ENCODE measurements at places on chromosomes 2 and 18.

- no peak for DNase-seq
Measured at GRCh38 chr18:76051396-76052226, 443.4 kb downstream of the ZNF516 start.

GRCh38 chr18:42048158-42048557, 93.1 kb downstream of the PIK3C3 start:
- no peak for DNase-seq

- no peak for DNase-seq
Measured at GRCh38 chr2:171206422-171207115, 45.9 kb upstream of the TLK1 start.

- no peak for DNase-seq
Measured at GRCh38 chr2:16127276-16127940, 187.1 kb downstream of the MYCN start.

GRCh38 chr2:62412347-62412742, 93.7 kb downstream of the TMEM17 start:
- DNase-seq = no peak

GRCh38 chr18:6161549-6161948, 253.2 kb downstream of the L3MBTL4 start:
- no peak for DNase-seq

DNA sequence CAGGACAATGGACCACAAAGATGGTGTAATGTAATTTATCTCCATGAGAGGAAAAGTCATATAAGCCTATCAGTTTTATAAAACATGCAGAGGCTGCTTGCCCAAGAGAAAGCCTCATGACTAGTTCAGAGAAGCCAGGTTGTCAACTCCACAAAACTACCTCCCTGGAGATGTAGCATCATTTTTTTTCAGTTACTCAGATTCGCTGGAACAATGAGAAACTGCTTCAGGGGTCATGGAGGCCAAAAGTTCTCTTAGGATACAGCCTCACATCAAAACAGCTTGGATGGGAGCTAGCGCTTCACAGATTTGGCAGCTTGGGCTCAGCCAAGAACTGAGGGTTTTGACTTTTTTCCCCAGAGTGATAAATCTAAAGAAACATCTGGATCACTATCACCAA, 263.5 kb downstream of the INSIG2 start:
- DNase-seq = no peak

- no peak for DNase-seq
Measured at GRCh38 chr2:199485732-199486335, 28.1 kb upstream of the SATB2 start.

DNA sequence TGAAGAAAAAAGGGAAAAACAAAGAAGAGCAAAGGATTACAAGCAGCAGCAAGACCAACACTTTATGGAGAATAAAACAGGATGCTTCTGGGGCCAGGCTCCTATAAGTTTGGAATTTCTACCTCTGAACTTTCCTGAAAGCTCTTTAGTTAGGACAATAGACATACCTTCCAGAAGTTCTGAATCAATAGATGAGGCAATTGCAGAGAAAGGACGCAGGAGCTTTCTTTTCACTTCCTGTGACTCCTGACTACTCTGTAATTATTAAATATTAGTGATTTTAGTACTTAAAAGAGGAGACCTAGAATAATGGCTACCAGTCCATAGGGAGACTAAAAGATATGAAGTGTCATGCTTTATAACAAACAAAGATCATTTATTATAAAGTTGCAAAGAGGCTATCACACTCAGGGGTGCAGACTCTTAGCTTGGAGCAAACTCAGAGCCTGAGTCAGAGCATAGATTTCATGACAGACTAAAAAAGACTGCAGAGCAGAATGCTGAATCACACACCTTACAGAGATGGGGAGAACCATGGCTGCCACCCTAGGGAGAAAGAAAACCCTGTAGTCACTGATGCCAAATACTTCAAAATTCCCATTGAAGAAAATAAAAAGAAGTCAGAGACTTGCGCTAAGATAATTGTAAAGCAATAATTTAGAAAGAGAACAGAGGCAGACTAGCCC, 52.5 kb upstream of the FAM136A start:
- DNase-seq = no peak

GRCh38 chr18:72986103-72986502, 118.3 kb upstream of the NETO1 start:
- DNase-seq = no peak

DNA sequence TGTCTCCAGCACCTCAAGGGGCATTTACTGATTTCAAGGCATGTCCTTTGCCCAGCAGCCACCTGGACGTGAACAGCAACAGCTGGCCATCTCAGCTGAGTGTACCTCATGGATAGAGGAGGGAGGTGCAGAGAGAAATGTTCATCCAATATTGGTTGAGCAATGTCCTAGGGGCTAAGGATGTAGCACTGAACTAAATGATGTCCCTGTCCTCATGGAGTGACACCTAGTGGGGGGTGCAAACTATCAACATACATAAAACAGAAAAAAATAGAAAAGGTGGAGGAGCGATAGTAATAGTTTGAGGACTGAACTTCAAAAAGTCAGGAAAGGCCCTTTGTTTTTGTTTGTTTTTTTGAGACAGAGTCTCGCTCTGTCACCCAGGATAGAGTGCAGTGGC, 4.8 kb upstream of the UGGT1 start:
- DNase-seq = no peak

DNA sequence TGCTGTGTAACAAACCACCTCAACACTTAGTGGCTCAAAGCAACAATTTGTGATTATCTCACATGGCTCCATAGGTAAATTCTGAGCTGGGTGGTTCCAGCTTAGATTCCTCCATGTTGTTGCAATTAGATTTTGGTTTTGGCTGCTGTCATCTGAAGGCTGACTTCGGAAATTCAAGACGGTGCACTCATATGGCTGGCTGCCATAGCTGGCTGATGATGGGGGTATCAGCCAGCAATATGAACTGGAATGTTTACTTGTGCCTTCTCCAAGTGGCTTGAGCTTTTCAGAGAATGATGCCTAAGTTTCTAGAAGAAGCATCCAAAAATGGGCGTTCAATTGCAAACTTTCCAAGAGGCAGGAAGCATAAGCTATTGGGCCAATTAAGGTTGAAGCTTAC, 213.1 kb downstream of the GCA start:
- no peak for DNase-seq

- no peak for DNase-seq
Measured at GRCh38 chr2:233334915-233335314, 19.4 kb upstream of the DGKD start.

DNA sequence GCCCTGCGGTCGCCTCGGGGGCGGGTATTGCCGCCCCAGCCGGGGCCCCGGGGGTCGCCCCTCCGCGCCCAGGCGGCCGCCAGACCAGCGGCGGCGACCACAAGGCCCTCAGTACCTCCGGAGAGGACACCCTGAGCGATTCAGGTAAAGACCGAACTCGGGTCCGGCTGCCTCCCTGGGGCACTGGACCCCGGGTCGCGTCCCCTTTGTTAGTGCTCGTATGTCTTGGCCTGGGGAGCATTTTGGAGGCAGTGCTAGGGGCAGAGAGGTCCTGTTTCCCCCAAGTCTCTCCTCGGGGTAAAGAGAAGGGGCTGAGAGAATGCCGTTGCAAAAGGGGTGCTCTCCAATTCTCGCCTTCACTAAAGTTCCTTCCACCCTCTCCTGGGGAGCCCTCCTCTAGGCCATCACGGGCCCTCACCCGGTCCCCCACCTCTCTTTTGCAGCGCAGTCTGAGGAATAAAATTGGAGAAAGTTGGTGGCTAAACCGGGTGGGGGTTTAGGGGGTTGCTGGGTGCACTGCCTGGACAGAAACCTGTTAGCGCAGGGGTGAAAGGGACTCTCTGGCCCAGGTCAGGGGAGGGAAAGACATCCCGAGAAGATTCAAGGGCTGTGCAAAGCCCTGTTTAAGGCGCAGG, 2.5 kb downstream of the MYCN start:
- DNase-seq = no peak

DNA sequence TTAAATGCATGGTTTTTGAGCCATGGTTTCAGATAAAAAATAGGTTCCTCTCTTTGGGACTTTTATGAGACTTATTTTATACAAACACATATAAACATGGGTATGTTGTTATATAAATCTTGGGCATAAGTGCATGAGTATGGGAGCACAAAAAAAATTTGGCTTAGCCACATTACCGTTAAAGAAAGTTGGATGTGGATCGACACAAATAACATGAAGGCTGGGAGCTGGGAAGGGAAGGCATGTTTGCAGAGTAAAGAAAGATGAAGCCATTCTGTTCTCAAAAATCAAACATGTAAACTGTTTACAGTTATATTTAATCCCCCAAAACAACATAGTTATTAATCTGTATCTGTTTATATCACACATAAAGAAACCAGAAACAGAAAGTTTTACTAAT, 313.8 kb downstream of the NRXN1 start:
- no peak for DNase-seq

DNA sequence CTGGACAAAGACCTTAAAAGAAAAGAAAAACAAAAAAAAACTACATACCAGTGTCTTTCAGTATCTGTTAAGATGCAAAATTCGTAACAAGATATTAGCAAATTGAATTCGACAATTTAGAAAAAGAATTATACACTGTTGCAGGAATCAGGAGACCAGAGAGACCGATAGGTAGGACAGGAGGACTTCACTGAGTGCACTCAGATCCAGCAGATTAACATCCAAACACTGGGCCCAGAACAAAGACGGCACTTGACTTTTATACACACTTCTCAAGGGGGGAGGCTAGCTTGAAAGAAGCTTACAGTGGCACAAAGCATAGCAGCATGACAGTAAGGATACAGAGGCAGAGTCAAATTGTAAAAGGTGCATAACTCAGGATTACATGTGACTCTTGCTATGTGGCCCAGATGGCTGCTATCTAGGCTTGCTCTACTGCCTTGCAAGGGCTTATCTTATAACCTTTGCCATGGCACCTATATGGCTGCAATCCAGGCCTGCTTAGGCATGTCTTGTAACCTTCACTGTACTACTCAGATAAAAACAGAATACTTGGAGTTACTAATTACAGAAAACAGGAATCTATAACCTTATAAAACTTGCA, 507.3 kb upstream of the LRRTM4 start:
- DNase-seq = no peak

DNA sequence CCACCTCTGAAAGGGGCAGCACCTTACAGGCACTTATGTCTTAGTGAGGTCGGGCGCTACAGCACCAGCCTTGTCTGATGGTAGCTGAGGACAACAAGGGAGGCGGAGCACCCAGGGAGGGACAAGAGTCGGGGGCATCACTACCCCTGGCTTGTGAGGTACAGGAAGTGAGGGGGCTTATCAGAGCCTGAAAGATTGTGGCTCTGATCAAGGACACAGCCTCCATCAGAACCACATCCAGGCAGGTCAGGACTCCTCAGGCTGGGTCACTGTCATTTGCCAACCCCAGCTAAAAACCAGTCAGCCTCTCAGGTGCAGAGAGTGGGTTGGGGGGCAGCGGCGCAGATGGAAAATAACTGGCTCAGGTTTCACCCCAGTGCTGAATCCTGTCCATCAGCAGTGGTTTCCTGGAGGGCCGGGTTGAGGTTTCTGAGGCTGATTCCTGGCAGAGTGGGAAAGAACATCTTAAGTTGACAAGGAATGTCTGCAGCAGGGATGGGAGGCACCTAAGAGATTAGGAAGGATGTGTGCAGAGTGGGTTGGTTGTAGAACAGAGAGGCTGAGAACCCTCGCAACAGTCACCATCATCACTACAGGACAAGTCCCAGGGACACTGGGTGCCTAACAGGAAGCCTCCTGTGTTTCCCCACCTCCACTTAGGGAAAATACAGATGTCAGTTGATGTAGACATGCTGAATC, 45.3 kb downstream of the FBLN7 start:
- DNase-seq = no peak

- DNase-seq = peak; percentile 55
Measured at GRCh38 chr2:238104226-238104690, 4.1 kb downstream of the ESPNL start.

DNA sequence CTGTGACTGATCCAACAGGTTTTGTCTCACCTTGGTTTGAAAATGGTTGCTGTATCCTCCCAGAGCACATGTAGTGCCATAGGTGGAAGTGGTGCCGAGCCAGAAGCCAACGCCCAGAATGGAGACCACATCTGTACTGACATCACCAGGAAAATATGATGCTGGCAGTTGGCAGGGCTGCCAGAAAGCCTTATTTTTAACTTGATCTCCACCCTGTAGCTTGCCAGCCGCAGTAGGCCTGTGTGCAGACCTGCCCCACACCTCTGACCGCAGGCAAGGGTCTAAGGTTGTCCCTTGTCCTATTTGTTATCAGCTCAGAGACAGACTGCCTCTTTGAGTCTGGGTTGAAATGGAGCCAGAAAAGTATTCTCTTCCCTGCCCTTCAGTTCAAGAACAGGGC, 123.5 kb upstream of the EML6 start:
- peak; percentile 83 for DNase-seq

DNA sequence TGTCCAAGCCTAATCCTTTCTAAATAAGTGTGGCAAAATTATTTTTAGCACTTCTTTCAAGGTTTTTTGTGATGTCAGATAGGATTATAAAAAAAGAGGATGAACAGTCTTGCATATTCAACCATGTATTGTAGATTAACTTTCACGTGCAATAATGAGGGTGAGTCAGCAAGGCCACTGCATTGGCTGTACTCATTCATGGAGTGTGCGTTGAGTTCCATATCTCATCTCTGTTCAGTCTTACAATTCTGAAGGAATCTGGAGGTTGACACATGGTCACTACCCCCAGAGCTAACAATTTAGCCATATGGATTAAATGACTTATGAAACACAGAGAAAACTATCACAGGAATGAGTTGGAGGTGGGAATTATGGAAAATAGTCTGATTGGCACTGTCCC, 810.5 kb downstream of the SLC4A3 start:
- no peak for DNase-seq

DNA sequence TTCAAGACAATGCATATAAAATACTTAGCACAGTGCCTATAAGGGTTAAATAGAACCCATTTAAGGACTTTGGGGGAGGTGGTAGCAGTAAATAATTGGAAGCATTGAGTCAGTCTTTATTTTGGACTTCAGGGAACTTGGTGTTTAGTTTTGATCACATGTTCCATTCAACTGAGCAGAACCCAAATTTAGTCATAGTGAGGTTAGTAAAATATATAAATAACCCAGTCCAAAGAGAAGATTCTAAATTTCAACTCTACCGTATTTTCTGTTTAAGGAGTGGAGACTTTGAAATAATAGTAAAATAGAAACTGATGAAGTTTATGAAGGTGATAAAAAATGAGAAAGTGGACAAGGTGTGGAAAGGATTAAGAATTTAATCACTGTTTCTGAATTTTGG, 19.7 kb downstream of the TWSG1 start:
- DNase-seq = no peak

- DNase-seq = no peak
Measured at GRCh38 chr2:203708846-203709396, 2.5 kb downstream of the CD28 start.

DNA sequence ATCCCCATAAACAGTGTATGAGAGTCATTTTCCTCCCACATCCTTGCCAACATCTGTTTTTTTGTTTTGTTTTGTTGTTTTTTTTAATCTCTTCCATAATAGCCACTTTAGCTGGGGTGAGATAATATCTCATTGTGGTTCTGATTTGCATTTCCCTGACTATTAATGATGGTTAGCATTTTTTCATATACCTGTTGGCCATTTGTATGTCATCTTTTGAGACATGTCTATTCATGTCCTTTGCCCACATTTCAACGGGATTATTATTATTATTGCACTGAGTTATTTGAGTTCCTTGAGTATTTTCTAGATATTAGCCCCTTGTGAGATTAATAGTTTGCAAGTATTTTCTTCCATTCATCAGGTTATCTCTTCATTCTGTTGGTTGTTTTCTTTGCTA, 223.3 kb downstream of the LPIN1 start:
- DNase-seq = no peak
